Hepatic stellate cell (primary cell): ENCODE measurements at places on chromosomes 1 and 21.

DNA sequence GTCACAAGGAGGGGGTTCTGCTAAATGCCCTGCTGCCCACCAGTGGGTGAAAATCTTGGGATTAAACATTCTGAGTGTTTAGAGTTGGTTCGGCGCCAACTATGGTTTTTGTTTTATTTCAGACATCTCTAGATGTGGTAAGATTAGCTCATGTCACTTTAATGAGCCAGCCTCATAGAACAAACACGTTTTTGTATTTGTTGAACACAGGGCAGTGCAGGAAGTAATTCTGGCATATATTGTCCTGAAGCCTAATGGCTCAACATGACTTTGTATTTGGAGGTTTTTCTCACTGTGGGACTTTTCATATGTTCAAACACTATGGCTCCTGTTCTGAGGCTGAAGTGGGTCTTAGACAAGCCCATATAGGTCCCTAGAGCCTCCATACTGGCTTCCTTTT, 107.8 kb downstream of the NGF start:
- DNase-seq: no peak

DNA sequence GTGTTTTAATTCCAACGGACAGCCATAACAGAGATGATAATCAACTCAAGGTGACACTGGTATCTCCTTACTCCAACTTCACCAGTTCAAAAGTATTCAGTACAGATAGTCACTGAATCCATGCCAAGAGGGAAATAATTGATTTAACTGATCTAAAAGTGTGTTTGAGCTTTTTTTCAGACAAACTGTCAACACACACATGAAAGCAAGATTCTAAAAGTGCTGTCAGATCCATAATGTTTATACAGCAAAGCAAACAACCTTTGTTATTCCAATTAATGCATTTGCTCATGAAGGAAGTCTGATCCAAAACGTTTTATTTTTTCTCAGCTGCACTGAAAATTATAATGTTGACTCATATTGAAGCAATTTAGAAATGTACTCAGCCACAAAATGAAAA, 5.9 kb upstream of the PRKAA2 start:
- no peak for DNase-seq

DNA sequence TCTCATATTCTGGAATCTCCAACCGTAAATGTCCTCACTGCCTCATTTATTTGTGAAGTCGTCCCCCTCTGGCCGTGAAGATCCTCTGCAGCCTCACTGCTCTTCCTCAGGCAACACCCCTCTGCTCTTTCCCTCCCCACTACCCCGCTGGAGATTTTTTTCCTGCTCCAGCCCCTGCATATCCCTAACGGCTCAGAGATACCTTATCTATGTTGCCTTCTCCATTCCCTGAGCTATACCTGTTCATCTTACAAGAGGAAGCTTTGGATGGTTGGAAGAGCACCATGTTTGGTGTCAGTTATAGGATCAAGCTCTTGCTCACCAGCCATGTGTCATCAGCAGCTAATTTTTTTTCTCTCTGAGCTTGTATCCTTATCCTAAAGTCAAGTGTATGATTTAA, 26.4 kb downstream of the LRRC8B start:
- no peak for DNase-seq

- DNase-seq: no peak
Observed at GRCh38 chr1:206477110-206477509, 6.8 kb downstream of the IKBKE start.

- no peak for DNase-seq
Observed at GRCh38 chr21:29677326-29677725, 262.5 kb downstream of the GRIK1 start.

DNA sequence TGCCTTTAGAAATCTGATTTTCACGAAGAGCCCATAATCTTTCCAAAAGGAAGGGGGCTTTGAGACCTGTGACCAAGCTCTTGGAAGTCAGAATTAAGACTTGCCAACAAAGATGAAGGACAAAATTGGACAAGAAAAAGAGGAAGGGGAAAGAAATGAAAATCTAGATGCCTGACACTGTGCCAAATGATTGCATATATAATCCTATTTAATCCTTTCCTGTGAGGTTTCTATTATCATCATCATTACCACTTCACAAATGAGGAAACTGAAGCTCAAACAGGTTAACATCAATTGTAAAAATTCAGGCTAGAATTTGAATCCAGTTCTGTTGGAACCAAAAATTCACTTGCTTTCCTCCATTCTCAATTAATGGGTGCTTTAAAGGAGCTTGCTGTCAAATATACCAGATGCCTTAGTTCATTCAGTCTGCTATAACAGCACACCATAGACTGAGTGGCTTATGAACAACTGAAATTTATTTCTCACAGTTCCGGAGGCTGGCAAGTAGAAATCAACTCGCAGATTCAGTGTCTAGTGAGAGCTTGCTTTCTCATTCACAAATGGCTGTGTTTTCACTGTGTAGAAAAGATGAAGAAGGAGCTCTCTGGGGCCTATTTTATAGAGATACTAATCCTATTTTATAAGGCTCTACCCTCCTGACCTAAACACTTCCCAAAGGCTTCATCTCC, 197.5 kb upstream of the ST6GALNAC5 start:
- DNase-seq: no peak

DNA sequence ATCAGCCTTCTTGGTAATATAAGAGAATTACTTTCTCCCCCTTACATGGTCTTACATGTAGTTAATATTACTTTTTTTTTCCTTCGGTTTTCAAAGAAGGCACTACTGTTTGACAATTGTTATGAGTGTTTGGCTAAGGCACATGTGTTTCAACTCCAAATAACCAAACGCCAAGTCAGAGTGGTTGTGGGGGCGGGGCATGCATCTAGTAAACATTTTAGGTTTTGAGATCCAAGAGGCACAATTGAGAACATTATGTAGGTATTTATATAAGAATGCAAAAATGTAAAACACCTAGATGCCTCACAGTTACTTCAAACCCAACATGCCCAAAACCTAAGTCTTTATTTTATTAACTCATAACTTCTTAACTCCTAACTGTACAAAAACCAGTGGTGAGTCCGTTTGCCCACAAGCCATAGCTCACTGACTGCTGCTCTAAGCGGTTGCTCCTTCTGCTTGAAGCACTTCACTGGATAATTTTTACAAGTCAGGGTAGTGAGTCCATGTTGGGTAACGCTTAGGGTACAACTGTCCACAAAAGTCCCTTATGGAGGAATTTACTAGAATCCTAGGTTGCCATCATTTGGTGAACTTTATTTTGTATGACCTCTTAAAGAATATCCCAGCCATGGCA, 189.9 kb downstream of the HUNK start:
- no peak for DNase-seq

GRCh38 chr1:60423146-60423780, 349.7 kb upstream of the C1orf87 start:
- no peak for DNase-seq

DNA sequence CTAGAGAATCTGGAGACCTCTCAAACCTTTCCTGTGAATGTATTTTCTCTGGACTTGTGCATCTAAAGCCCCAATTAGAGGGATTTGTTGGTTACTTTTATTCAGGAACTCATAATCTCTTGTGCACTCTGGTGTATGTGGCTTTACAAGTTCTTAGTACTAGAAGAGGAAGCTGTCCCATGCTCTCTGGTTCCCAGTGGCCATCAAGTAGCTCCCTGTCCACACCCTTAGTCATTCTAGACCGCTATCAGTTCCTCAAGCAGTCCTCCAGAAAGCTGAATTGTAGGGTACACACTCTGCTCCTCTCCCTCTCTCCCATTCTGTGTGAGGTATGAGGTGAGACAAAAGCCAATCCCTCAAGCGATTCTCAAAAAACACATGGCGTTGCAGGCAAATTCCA, 470.3 kb downstream of the PTPRC start:
- no peak for DNase-seq

DNA sequence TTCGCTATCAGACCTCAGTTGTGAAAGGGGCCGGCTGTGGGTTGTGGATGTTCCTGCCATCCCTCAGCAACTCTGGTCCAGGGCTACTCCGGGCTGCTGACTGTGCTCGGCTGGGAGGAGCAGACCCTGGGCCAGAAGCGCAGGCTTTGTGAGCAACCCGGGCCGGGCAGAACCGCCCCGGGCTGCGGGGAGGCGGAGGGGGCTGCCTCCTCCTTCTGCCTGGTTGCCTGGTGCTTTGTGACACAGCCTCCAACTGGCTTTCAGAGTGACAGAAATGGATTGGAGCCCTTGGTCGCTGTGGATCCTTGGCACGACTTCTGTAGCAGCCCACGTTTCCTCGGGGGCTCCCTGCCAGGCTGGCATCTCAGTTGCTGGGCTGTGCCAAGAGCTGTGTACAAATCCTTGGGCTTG, 10.0 kb downstream of the DRAXIN start:
- DNase-seq: no peak

- DNase-seq: peak; percentile 63
Observed at GRCh38 chr1:51070640-51071039, 31.4 kb upstream of the C1orf185 start.

- peak; percentile 30 for DNase-seq
Observed at GRCh38 chr1:111690306-111690617, 48.9 kb downstream of the INKA2 start.

- no peak for DNase-seq
Observed at GRCh38 chr1:186659890-186660341, 20.3 kb downstream of the PTGS2 start.

DNA sequence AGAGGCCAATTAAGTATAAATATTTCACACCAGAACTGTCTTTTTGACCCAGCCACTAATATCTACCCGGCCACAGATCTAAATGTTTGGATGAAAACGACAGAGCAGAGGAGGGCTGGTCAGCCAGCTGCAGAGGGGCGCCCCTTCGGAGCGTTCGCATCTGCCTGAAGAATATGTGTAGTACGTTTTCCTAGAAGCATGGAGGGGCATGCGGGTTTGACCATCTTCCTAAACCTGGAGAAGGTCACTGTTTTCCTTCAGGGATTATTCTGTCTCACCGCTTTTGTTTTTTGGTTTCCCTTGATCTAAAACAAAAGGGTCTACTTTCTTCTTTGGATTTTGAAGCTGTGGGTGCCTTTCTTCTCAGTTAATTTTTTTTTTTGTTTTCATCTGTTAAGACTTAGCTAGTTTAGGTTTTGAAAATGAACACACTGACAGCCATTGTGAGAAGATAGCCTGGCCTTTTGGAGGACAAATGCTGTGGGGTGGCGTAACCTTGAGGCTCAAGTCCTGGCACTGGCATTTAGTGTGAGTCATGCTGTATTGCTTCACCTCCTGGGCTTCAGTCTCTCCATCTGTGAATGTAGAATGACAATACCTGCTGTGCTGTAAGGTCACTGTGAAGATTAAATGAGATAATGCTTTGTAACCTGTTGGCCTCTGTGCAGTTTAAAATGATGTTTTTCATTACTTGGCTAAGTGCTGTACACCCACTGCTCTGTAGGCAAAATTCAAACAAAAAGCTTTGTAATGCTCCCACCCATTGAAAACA, 74.1 kb upstream of the IRF2BP2 start:
- no peak for DNase-seq

DNA sequence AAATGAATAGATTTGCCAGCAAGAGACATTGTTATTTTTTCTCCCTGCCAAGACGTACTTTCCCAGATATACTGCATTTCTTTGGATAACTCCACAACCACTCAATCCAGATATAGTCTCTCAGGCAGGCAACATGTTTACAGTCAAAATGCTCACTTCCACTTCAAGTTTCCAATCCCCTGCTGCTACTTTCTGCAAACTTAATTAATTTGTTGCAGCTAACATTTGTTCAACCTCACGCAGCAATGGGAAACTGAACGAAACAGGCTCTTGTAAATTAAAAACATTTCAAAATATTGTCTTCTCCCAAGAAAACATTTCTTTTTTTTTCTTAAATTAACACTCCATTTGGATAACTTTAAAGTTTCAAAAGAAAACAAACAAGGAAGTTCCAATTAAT, 45.7 kb upstream of the PROX1 start:
- DNase-seq: no peak

- DNase-seq: no peak
Observed at GRCh38 chr1:220631238-220631815, 58.8 kb upstream of the C1orf115 start.

DNA sequence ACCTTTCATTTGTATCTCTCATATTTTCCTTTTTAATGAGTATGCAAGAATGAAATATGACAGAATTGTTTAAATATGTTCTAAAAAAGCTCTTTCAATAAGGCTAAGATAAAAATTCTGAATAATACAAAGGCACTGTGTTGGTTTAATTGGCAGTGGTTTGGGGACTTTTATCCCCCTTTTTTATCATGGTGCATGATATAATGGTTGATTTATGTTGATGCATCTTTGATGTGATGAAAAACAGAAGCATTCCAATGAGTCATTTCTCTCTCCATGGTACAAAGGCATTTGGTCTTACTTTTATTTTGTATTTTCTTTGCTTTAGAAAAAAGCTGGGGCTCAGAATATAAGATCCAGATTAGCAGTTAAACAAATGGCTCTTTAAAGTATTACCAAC, 127.2 kb upstream of the GREM2 start:
- DNase-seq: peak; percentile 31

DNA sequence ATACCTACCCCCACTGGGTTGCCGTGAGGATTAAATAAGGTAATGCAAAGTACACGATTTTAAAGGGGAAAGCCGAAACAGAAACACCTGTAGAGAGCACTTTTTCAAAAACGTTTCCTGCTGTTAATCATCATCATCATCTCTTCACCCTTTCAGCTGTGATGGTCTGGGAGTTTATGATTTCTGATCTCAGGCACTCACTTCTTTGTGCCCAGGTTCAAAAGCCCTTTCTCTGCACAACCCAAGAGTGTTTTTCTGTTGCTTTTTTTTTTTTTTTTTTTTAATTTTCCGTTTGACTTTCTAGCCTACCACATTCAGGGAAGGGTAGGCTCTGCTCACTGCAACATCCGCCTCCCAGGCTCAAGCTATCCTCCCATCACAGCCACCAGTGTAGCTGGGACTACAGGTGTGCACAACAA, 936 bp upstream of the UBXN11 start:
- no peak for DNase-seq

GRCh38 chr1:22920026-22920733, 52.5 kb downstream of the LACTBL1 start:
- no peak for DNase-seq

DNA sequence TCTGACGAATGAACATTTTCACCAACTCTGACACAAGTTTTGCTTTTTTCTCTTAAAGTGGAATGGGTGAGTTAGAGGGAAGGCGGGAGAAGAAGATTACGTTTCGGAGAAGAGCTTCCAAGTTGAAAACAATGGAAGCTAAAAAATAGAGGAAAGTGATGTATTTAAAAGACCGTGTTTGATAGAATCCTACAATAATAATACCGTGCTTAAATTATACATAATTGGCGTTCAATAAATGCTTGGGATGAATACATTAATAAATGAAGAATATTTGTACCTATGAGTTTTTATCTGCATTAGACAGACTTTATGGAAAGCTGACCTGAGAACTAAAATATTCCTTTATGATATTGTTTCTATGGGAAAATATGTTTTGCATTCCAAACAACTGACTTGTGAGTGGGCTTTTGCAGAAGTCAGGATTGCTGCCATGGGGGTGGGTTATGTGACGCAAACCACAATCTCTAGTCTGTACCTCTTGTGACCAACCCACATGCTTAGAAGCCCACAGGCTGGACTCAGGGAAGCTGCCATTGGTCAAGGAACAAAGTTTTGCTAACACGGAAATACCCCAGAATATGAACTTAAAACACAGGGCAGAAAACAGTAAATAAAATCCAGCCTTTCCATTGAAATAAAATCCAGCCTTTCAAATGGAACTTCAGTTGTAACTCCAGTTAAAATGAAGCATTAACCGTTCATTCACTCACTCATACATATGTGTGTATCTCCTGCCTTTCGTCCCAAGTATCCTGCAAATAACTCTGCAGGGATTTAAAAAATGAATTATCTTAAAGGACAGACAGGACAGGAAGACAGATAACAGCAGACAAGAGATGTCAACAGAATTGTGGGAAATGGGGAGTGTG, 21.3 kb upstream of the ATF3 start:
- peak; percentile 74 for DNase-seq

GRCh38 chr1:189803364-189803763, 674.3 kb downstream of the BRINP3 start:
- DNase-seq: no peak
